Kidney capillary endothelial cell (primary cell): ENCODE measurements at places on chromosomes 11 and 22.

GRCh38 chr11:128338811-128339210 is 248.5 kb downstream of the ETS1 start:
- no peak for DNase-seq

DNA sequence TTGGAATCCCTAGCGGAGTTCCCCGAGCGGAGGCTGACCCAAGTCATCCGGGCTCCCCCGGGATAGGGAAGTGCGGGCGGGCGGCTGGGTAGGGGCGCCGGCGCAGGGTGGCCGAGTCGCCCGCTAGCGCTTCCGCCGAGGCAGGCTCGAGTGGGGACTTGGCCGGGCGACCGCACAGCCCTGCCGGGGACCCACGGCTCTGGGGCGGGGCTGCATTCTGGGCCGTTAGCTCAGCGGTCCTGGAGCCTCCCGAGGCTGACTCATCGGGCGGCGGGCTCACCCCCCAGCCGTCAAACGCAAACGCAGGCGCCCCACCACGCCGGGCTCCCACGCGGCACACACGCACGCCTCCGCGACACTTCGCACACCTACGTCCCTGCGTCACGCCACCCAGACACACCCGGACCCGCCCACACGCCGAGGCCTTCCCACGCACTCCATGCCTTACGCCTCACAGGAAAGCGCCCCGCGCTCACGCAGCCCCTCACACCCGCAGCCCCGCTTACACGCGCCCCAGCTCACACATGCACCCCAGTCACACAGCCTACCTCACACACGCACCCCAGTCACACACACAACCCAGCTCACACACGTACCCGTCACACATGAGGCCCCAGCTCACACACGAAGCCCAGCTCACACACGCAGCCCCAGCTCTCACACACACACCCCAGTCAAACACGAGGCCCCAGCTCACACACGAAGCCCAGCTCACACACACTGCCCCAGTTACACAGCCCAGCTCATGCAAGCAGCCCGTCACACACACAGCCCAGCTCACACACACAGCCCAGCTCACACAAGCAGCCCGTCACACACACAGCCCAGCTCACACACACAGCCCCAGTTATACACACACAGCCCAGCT is 1.2 kb downstream of the PHLDB1 start:
- DNase-seq: peak; percentile 79

DNA sequence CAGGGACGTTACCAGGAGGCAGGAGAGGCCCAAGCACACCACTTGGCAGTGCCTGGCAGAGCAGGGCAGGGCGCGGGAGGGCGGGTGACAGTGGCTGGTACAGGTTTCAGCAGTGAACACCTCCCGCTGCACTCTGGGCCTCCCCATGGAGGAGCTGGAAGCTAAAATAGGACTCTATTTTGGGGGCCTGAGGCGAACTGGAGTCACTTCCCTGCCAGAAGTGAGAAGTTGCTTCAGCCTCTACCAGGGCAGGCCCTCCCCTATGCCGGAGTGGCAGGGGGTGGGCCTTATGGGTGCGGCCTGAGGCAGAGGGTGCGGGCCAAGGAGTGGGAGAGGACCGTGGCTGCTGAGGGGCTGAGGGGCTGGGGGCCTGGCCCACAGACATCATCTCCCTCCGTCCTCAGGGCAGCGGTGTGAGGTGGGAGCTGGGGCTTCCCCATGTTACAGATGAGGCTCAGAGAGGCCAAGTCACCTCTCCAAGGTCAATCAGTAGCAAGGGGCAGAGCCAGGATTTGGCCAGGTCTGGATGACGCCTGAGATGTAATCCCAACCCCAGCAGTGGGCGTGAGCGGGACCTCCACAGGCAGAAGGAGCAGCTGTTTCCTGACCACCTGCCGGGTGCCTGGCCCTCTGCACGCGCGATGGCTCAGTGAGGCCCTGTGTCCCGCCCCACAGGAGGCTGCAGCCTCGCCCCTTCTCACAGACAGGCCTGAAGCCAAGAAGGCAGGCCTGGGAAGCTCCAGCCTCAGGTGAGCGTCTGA is 39.3 kb downstream of the KCNJ4 start:
- no peak for DNase-seq

- no peak for DNase-seq
Observed at GRCh38 chr11:128525411-128526243, 61.7 kb downstream of the ETS1 start.

- no peak for DNase-seq
Observed at GRCh38 chr11:7656704-7657103, 16.6 kb downstream of the CYB5R2 start.

- no peak for DNase-seq
Observed at GRCh38 chr11:65634905-65635731, 2.8 kb upstream of the SIPA1 start.

DNA sequence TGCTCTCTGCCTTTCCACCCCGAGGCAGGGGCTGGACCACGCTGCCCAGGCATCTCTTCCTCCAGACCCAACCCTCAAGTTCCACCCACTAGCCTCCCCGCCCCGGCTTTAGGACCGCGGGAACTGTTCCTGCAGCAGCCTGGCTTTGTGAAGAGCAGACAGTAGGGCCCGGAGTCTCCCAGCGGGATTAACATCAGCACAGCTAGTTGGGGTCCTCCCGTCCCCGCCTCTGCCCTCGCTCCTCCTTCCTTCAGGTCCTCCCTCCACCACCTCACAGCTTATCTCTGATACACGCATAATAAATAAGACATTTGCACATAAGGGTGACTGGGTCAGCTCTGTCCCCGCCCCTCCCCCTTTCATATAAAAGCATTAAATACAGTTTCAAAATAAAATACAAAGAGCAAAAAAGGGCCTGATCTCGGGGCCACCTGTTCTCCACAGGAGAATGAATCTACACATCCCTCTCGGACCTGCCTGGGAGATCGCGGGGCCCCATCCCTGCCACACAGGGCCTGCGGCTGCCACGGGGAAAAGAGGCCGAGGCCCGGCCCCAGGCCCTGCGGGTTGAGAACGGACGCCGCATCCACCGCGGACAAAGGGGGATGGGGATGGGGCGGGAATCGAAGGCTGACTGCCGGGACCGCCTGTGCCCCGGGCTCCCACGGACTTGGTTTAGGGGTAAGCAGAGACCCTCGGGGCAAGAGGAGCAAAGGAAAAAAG is 6.5 kb downstream of the ZFTA start:
- DNase-seq: no peak

DNA sequence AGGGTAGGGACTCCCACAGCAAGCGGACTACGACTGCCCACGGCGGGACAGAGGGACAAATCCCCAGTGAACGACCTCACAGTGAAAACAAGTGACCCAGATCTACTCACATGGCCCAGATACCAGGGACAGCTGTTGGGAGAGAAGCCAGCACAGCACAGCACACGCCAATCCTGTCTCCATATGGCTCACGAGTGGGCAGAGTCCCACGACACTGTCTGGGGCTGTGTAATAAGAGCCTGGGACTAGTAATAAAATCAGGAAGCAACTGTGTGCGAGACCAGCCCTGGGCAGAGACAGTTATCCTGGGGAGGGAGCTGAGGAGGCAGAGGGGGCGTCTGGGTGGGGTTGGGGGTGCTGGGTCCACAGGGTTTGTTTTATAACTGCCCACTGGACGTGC is 385.0 kb downstream of the CTTN start:
- no peak for DNase-seq

DNA sequence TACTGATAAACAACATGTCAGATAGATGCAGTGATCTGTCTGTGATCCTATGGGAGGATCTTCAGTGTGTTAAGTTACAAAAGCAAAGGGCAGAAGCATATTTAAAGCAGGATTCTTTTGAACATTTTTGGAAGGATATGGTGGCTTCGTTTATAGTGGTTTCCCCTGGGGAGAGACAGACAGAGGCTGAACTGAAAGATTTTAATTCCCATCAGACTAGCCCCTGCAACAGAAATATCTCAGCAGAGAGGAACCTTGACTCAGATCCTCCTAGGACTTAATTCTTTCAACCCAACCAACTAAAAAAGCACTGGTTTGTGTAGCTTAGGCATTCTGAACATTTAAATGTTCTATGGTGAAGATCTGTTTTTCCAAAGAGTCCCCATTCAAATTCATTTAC is 5.7 kb downstream of the CLTCL1 start:
- DNase-seq: no peak

DNA sequence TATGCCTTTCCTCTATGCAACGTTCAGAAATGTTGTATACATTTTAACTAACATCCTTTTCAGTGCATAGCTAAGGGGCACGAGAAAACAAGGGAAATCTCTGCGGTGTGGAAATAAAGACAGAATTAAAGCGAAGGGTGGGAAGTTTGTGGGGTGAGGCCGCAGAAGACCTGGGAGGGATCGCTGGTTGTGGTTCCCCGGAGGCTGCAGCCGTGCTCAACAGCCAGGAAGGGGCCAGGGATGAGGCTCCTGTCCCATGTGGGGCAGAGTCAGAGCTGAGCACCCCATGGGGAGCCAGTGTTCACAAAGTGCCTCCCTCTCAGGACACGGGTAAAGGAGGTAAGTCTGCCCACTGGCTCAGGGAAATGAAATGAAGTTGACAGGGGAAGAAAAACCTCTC is 67.5 kb downstream of the MYEOV start:
- DNase-seq: no peak

DNA sequence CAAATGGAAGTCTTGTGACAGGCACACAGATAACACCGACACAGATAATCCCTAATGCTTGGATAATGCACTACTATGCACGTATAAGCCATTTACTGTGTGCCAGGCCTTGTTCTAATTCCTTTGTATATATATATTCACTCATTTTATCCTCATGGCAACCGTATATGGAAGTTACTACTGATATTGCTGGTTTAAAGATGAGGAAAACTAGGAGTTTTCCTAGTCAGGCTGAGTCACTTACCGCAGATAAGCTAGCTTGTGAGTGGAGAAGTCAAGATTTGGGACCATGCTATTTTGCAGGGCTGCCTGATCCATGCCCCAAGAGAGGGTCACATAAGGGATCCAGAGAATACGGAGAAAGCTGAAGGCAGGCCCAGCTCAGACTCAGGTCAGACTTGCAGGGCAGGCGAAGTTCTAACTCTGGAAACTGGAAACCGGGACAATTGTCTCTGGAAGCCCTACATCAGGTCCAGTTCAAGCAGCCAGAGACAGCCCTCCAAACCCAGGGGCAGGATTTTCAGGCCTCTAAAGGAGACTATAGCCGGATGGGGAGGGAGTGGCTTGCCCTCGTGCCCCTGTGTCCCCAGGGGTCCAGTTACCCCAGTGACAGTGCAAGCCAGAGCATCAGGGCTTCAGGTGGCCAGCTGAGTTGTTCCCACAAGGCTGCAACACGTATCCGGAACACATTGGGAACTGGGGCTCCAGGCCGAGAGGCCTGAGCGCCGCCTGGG is 534.8 kb downstream of the INSC start:
- no peak for DNase-seq

- no peak for DNase-seq
Observed at GRCh38 chr11:126739499-126740145, 260.9 kb downstream of the KIRREL3 start.

DNA sequence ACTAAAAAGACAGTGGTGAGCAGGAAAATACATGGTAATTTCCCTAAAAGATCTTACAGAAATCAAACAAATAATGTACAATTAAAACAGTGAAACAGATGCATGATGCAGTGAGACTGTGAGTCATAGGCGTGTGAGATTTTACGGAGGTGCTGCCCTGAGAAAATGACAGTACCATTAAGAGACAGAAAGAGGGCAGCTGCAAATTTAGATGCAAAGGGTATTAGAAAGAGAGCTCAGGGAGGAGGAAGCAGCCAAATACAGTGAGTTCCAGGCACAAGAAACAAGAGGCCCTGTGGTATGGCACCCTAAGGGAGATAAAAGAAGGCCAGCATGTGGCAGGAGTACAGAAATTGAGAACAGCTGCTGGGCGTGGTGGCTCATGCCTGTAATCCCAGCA is 88.5 kb upstream of the FIBIN start:
- DNase-seq: no peak

DNA sequence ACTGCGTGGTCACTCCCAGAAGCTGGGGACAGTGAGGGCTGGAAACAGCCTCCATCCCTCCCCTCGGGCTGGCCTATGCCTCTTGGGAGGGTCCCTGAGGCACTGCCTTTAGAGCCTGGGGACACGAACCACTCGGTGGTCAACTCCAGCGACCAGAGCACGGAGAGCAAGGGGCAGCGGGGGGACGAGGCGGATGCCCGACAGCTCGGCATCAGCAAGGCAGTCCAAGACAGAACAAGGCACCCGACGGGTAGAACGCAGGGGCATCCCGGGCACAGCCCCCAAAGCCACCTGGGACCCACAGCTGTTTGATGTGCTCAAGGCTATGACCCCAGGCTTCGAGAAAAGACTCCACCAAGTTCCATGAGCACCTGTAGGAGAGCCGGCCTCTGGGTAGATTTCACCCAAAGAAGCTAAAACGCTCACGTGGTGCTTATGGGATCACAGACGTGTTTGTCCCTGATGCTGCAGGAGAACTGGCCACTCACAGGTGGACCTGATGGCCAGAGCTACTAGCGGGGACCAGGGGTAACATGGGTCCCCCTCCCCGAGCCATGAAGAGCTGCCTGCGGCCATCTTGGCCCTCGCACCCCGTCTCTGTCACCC is 510 bp upstream of the LSP1 start:
- DNase-seq: no peak

- DNase-seq: no peak
Observed at GRCh38 chr11:120342226-120342625, 6.0 kb downstream of the ARHGEF12 start.

DNA sequence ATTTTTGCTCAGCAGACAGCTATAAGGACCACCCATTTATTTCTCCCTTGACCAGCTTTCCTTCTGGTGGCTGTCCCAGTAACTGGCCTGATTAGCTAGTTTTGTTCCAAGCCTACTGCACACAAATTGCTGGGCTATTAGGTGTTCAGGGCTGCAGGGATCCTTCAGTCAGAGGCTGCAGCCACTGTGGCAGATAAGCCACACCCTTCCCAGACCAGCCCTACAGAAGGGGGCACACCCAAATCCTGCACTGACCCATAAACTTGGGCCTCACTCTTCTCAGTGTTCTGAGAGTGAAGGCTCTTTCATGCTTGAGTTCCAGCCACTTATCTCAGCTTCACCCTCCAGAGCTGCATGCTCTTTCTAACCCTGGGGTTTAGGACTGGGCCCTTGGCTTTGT is 200.0 kb downstream of the AASDHPPT start:
- DNase-seq: no peak

- DNase-seq: peak; percentile 37
Observed at GRCh38 chr22:28112548-28113043, 193.5 kb upstream of the PITPNB start.

DNA sequence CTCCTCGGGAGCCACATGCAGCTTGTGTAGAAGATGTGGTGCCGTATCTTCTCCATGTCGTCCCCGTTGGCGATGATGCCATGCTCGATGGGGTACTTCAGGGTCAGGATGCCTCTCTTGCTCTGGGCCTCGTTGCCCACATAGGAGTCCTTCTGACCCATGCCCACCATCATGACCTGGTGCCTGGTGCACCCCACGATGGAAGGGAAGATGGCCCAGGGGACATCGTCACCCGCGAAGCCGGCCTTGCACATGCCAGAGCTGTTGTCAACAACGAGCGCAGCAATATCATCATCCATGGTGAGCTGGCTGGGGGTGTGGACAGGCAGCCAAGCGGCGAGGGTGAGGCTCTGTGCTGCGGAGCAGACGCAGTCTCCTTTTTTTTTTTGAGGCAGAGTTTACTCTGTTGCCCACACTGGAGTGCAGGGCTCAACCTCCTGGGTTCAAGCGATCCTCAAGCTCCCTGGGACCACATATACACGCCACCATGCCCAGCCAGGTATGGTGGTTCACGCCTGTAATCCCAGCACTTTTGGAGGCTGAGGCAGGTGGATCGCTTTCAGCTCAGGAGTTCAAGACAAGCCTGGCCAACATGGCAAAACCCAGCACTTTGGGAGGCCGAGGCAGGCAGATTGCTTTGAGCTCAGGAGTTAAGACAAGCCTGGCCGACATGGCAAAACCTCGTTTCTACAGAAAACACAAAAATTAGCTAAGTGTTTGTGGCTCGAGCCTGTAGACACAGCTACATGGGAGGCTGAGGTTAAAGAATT is 17.3 kb upstream of the EP300 start:
- DNase-seq: no peak

GRCh38 chr11:31803813-31804311 is 7.3 kb downstream of the PAX6 start:
- DNase-seq: no peak
